ENCODE measurements at places on chromosomes 3 and 15. TPM values are rescaled to one million over a fixed set of nuclear protein-coding genes. Genes with fewer than 3 reads are reported as not detected.

ZNF80 gene
- 0.04 TPM for polyA plus RNA-seq

MST1R gene
- polyA plus RNA-seq = 6.8 TPM

WDR73 gene
- 18.5 TPM for polyA plus RNA-seq

ISL2 gene
- not detected for polyA plus RNA-seq

KIF15 gene
- 0.53 TPM for polyA plus RNA-seq

ARPIN gene
- 17.5 TPM for polyA plus RNA-seq

SOX14 gene
- not detected for polyA plus RNA-seq

IQCF2 gene
- polyA plus RNA-seq = not detected

CLRN1 gene
- polyA plus RNA-seq = not detected

SLC28A2 gene
- polyA plus RNA-seq = not detected

RTP1 gene
- polyA plus RNA-seq = not detected

EFHB gene
- 1.4 TPM for polyA plus RNA-seq

SLC30A4 gene
- 5.4 TPM for polyA plus RNA-seq

ZNF620 gene
- 2.1 TPM for polyA plus RNA-seq

NLGN1 gene
- 8.4 TPM for polyA plus RNA-seq

CACNA2D3 gene
- 0.57 TPM for polyA plus RNA-seq

SNTN gene
- polyA plus RNA-seq = not detected

GHRL gene
- polyA plus RNA-seq = 0.11 TPM

ITGA11 gene
- polyA plus RNA-seq = 2.9 TPM

DNAH12 gene
- polyA plus RNA-seq = 0.01 TPM

SCAANT1 gene
- not detected for polyA plus RNA-seq

SI gene
- polyA plus RNA-seq = not detected

LAMB2 gene
- 366 TPM for polyA plus RNA-seq

ZPLD1 gene
- polyA plus RNA-seq = not detected

HYAL1 gene
- polyA plus RNA-seq = 7.0 TPM

SLC15A2 gene
- polyA plus RNA-seq = 0.65 TPM

GOLGA8G gene
- polyA plus RNA-seq = not detected

RPL39L gene
- polyA plus RNA-seq = 21.2 TPM

GUCA1C gene
- polyA plus RNA-seq = 0.28 TPM

MINAR1 gene
- polyA plus RNA-seq = 0.16 TPM

UBXN7 gene
- 8.2 TPM for polyA plus RNA-seq

CHCHD6 gene
- 20.9 TPM for polyA plus RNA-seq

NOX5 gene
- polyA plus RNA-seq = 0.19 TPM

AMT gene
- polyA plus RNA-seq = 9.7 TPM

TRH gene
- polyA plus RNA-seq = 0.04 TPM

ANXA2 gene
- polyA plus RNA-seq = 562 TPM

RPP14 gene
- polyA plus RNA-seq = 9.4 TPM

Measured in urinary bladder (tissue), 4 donors.